ENCODE measurements at places on chromosomes 7 and 10.

DNA sequence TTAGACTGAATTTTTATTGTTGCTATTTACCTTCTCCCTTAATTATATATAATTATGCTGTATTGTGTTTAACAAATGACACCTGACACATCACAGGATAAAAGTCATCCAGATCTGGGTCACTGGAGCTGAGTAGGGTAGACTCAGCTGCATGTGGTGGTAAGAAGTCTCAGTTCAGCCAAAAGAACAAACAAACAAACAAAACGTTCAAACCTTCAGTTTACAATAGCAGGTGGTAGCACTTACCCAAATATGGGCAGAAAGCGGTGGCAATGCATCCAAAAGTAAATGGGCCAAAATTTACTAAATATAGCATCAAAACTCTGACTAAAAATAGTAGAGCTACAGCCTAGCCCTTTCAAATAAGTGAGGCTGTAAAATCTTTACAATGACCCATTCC is 42.2 kb downstream of the ZWINT start:
- no peak for DNase-seq

GRCh38 chr7:79504607-79505389 is 51.3 kb upstream of the MAGI2 start:
- DNase-seq: no peak

DNA sequence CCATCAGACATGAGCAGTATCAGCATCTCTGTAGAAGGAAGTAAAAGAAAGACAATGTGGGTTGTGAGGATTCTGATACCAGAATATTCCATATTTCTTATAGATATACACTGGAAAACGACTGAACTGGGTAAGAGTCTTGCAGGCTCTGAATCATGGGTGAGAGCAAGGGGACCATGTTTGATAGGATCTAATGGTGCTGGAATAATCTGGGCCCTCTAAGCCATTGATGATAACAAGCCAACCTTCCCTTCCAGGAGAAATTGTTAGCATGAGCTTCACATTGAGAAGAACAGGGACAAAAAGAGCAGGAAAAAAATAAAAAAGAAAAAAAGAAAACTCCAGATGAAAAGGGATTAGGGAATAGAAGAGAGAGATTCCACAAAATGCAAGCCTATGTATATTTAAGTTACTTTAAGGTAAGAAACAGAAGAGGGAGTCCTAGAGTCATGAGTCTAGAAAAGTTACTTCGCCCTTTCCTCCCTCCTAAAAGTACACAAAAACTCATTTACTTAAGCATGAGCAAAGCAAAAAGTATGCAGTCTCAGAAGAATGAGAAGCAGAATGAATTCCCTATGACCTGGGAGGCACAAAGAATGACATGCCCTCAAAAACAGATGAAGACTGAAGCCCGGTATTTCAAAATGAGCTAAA is 181.9 kb downstream of the TMEM26 start:
- no peak for DNase-seq

DNA sequence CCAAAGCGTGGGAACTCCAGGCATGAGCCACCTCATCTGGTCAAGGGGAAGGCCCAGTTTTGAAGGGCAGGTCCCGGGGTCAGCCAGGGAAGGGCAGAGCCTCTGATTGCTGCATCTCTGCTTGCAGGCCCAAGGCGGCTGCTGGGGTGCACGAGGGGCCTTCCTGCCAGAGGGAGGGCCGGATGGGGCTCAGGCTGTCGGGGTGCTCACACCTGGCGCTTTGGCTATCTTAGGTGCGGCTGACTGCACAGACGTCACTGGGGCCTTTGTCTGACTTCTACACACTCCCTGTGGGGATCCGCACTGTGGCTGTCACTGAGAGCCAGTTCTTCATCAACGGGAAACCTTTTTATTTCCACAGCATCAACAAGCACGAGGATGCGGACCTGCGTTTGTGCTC is 68.7 kb downstream of the ZNF727 start:
- no peak for DNase-seq

DNA sequence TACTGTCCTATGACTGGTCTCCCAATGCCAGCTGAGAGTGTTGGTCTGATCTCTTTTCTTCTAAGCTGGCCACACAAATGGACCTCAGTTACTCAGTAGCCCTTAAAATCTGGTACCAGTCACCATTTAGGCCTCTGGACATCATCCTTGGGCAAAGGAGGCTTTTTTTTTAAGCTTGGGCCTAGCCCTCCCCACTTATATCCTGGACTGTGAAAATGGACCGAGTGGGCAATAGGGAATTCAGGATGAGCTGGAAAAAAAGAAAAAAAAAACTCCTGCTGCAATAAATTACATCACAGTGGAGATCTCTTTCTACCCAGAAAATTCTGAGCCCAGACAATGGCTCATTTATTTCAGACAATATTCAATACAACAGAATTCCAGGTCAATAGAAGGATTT is 68.4 kb downstream of the PARP12 start:
- no peak for DNase-seq

- DNase-seq: no peak
Observed at GRCh38 chr7:141023295-141023694, 8.5 kb upstream of the MRPS33 start.

DNA sequence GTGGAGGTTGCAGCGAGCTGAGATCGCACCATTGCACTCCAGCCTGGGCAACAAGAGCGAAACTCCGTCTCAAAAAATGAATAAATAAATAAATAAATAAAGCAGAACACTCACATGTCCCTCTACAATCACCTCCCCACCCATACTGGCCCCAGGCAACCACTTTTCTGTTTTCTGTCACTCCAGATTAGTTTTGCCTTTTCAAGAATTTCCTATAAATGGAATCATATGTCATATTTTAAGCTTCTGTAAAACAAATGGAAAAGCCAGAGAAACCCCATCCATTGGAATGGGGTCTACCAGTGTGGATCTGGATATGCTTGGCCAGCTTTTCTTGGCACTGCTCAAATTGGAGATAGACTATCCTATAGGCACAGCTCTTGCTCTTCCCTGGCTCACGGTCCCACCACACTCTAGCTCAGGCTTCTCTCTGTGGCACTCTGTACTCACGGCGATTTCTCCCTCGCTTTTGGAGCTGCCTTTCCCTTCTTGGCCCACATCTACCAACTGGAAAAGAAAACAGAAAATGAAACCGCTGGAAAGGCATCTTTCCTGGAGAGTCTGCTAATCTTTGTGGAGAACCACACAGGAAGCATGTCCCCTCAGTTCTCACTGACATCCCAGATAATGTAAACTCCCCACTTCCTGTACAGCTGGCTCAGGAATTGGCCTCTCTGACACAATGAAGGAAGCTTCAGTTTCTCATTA is 210.1 kb downstream of the JCAD start:
- no peak for DNase-seq

GRCh38 chr10:73655257-73655989 is 406 bp downstream of the SYNPO2L start:
- DNase-seq: no peak

- DNase-seq: no peak
Observed at GRCh38 chr7:55425141-55425752, 60.1 kb downstream of the LANCL2 start.

- no peak for DNase-seq
Observed at GRCh38 chr7:139767561-139767982, 10.2 kb downstream of the HIPK2 start.

DNA sequence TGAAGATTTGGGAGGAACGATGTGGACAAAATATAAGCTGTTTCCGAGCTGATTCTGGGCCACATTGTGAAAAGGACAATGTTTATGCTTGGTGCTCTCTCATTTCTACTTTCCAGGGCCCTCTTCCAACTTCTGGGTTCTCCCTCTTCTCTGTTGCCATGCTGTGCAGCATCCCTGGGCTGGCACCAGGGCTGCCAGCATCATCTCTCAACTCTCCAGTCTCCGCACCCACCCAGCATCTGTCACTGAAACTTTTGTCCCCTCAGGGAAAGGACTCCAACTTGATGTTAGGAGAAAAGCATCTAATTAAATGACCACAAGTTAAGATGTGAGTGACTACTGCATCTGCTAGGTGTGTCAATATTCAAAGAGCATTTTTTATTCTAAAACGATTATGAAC is 26.7 kb downstream of the CFAP58 start:
- no peak for DNase-seq

- no peak for DNase-seq
Observed at GRCh38 chr7:127146746-127147536, 105.8 kb downstream of the GRM8 start.

DNA sequence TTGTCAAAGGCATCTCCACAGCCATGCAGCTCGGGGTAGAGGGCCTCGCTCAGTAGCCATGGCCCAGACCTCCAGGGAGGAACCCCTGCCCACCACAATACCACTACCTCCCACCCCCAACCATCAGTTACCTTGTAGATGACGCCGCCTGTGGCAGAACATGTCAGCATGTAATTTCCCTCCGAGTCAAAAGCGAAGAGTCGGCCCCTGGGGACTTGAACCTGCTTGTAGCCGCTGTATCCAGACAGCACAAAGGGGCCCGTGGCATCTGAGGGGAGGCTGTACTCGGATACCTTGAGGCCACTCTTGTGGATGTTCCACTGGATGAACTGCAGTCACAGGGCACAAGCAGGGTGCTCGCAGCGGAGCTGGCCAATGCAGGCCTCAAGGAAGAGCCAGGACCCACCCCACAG is 16.3 kb upstream of the CYREN start:
- no peak for DNase-seq

DNA sequence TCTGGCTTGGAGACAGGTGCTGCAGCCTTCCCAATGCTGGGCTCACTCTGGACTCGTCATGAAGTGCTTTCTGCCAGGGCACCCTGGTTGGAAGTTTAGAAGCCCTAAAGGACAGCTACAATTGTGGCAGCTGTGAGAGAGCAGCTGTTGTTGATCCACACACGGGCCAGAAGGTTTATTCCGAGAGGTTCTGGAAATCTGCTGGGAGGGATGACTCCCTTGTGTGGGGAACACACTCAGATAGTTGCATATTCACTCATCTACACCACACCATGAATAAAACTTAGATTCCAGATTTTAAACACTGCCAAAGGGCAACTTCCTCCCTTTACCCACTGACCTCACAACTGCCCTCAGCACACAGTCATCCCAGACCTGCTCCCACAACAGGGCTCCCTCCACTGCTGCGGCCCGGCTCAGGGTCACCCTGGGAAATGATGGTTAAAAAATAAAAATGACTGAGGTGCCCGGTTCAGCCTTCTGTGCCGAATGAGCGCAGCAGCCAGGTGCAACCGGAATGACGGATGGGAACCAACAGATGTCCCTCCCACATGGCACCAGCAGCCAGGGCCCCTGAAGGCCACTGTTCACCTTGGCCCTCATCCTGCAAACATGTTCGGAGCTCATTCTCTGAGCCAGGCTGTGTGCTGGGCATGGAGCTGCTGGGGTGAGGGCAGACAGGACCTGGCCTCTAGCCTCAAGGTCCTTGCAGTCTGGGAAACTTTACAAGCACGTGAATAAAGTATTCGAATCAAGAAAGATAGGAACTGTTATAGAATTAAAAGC is 40.2 kb downstream of the ASB13 start:
- DNase-seq: no peak

- DNase-seq: no peak
Observed at GRCh38 chr7:151579644-151580043, 59.9 kb upstream of the RHEB start.

DNA sequence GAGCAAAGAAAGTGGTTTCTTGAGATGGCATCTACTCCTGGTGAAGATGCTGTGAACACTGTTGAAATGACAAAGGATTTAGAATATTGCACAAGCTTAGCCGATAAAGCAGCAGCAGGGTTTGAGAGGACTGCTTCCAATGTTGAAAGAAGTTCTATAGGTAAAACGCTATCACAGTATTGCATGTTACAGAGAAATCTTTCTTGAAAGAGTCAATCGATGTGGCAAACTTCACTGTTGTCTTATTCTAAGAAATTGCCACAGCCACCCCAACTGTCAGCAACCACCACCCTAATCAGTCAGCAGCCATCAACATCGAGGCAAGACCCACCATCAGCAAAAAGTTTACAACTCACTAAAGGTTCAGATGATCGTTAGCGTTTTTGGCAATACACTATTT is 59.9 kb downstream of the SLC29A4 start:
- DNase-seq: no peak

- DNase-seq: no peak
Observed at GRCh38 chr7:1269336-1269890, 36.7 kb downstream of the UNCX start.

DNA sequence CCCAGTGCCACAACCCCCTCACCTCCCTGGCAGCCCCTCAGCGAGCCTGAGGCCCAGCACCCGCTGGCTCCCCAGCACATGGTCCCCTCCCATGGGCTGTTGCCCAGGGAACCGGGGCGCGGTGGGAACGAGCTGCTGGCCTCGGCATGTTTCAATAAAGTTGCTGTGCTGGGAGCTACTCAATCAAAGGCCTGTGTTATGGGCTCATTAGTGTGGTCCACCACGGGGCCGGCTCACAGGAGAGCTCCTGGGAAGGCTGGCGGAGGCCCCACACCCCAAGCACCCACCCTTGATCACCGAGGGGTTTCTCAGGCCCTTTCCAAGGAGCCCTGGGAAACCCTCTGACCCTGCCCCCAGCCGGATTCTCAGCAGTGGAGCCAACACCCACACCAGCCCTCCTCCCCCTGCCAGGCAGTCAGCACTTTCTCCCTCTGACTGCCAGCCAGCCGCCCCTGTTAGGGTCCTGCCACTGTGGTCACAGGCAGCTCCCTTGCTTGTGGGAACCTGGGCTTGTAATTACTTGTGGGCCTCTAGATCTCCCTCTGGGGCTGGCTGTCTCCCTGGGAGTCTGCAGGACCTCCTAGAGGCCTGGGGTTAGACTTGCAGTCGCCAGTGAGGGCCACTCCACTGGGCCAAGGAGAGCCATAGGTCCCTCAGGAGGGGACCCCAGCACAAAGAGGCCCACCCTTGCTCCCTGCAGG is 24.8 kb upstream of the TRIM8 start:
- DNase-seq: no peak

DNA sequence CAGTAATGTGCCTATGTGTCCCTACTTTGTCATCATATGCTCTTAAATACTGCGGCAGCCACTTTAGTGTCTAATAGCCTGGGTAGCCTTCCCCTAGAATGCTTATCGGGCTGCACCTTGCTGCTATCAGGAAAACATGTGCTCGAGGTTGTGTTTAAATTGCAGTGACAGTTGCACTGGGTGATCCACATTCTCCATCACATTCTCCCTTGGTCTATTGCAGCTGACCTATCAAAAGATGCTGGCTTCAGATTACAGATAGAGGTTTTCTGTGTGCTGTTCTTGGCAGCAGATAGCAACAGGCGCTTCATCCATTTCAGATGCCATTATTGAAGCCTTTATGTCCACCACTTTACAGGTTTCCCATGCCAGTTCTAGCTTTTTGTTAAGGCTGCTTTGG is 130.1 kb upstream of the MDFIC start:
- no peak for DNase-seq

All from T-helper 2 cell treated with Interferon-gamma antibody and Interleukin-4, amounts not matched to agents 5 μg/mL and 100 μg/mL, for 36 hours (primary cell).